Left ventricle myocardium superior (tissue), 1 donor: ENCODE measurements at places on chromosomes 6 and 20. TPM values are rescaled to one million over a fixed set of nuclear protein-coding genes. Genes with fewer than 3 reads are reported as not detected.

C6orf15 gene
- total RNA-seq: not detected

POLH gene
- 8.7 TPM for total RNA-seq

IL17A gene
- total RNA-seq: not detected

AARS2 gene
- total RNA-seq: 11.5 TPM

GLP1R gene
- 11.6 TPM for total RNA-seq

MAS1 gene
- not detected for total RNA-seq

OXT gene
- total RNA-seq: not detected

MLN gene
- not detected for total RNA-seq

ID4 gene
- 3.0 TPM for total RNA-seq

GHRH gene
- not detected for total RNA-seq

WFDC10A gene
- total RNA-seq: not detected

TMEM151B gene
- not detected for total RNA-seq

TSBP1 gene
- total RNA-seq: not detected

NKX2-2 gene
- not detected for total RNA-seq

EYS gene
- total RNA-seq: not detected

GJA10 gene
- total RNA-seq: not detected

ULBP1 gene
- total RNA-seq: 0.17 TPM

DEFB123 gene
- total RNA-seq: not detected

SPAG4 gene
- total RNA-seq: 3.1 TPM

POLR1H gene
- 16.1 TPM for total RNA-seq

HRH3 gene
- total RNA-seq: not detected

FAM50B gene
- total RNA-seq: 28.2 TPM

ATP6V1G2 gene
- 2.1 TPM for total RNA-seq

NR2E1 gene
- total RNA-seq: not detected

RSPO4 gene
- total RNA-seq: 0.42 TPM

SIM1 gene
- not detected for total RNA-seq

INSM1 gene
- not detected for total RNA-seq

RFX6 gene
- not detected for total RNA-seq

TRAPPC3L gene
- 0.40 TPM for total RNA-seq

JPH2 gene
- 182 TPM for total RNA-seq

COL10A1 gene
- not detected for total RNA-seq

FHL5 gene
- total RNA-seq: 6.9 TPM

EEF1A2 gene
- total RNA-seq: 1,346 TPM

LRRN4 gene
- 0.99 TPM for total RNA-seq

EYA2 gene
- 1.4 TPM for total RNA-seq

UBD gene
- not detected for total RNA-seq

FAM83C gene
- total RNA-seq: not detected

ESR1 gene
- total RNA-seq: 1.3 TPM

HSPA1L gene
- 2.0 TPM for total RNA-seq

CCN5 gene
- 19.5 TPM for total RNA-seq

IBTK gene
- total RNA-seq: 30.7 TPM

PPP1R3G gene
- total RNA-seq: 13.9 TPM

SLC17A2 gene
- total RNA-seq: not detected
